Effector memory CD4-positive, alpha-beta T cell (primary cell): ENCODE measurements at places on chromosomes 6 and 20.
A peak's percentile ranks its signal among the peaks of the same experiment; 100 is the strongest.

DNA sequence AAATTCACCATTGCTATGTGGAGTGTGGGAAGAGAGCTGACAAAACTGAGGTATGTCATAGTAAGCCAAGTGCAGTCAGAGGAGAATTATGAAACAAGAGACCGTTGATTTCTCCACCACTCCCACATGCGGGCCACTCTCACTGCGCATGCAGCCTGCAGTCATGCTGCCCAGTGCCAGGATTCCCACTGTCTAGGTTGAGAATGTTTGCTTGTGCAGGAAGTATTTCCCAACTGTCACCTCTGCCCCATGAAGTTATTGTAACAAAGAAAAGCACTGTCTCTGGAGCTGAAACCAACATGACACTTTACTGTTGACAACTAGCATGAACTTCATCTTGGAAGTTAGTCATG, 18.7 kb upstream of the SFT2D1 start:
- DNase-seq: no peak

- no peak for DNase-seq
These were observed 206.0 kb downstream of the CD109 start for GRCh38 chr6:73901986-73902385.

DNA sequence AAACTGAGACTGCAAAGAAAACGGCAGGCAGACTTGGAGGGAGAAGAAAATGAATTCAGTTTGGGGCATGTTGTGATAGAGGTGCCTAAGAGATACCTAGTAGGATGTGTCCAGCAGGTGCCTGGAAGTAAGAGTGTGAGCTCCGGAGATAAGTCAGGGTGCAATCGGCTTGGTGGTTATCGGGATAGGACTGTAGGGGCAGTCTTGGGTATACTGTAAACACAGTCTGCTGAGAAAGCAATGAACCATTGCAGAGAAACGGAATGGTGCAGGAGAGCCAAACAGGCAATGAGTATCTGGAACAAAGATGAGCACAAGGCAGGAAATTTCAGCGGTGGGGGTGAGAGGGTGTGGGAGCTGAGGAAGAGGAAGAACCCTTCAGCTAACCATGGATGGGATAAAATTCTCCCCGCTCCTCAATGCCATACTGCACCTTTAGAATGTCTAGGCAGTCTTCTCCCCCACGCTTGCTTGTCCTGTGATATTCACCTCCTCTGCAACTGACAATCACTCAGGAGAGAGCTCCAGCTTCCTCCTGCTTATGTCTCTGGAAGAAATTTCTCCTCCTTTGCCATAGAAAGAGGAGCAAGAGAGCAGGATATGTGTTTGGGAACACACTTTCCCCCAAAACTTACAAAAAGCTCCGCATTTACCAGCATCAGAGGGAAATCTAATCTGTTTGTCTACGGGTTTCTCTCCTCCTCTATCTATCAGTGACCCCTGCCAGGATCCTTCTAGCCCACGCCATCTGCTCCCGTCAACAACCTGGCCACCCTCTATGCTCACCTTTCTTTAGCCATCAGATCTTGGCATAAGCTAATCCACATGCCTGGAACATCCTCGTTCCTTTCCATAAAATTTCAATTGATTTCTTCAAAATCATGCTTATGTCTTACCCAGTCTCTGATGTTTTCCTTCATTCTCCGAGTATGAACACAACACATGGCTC, 381.7 kb upstream of the JARID2 start:
- no peak for DNase-seq

DNA sequence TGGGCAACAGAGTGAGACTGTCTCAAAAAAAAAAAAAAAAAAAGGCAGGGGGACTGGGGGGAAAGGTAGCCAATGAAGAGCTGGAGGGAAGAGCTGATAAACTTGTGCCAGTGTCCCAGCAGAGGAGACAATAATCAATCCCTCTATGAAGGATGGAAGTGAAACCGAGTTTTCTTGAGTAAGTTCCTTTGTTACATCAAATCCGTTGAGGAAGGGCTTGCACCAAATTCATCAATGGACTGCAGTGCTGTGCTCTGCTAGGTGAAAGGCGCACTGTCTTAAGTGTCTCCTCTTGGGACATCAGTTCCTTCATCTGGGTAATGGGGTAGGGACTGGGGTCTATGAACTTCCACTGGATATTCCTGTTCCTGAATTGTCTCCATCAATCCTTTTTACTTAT, 3.0 kb upstream of the CRIP3 start:
- no peak for DNase-seq

DNA sequence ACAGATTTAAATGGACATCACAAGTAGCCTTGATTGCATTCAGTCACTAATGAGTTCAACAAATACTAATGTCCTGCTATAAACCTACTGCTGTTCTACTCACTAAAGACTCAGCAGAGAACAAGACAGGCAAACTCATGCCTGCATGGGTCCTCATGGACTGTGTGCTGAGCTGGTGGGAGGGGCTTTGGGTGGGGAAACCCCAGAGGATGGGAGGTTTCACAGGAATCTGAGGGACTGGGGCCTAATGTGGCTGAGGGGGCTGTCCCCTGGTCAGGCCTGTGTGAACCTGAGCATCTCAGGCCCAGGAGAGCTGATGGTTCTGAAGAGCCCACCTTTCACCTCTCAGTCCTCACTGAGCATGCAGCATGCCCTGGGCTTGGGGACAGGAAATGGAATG, 1.4 kb downstream of the CST8 start:
- no peak for DNase-seq

GRCh38 chr6:127277878-127278843, 11.5 kb downstream of the RNF146 start:
- DNase-seq: no peak

- DNase-seq: no peak
These were observed 166.5 kb downstream of the GMDS start for GRCh38 chr6:2078888-2079287.

- peak; percentile 47 for DNase-seq
These were observed 113.5 kb upstream of the BTN3A2 start for GRCh38 chr6:26251354-26252076.

DNA sequence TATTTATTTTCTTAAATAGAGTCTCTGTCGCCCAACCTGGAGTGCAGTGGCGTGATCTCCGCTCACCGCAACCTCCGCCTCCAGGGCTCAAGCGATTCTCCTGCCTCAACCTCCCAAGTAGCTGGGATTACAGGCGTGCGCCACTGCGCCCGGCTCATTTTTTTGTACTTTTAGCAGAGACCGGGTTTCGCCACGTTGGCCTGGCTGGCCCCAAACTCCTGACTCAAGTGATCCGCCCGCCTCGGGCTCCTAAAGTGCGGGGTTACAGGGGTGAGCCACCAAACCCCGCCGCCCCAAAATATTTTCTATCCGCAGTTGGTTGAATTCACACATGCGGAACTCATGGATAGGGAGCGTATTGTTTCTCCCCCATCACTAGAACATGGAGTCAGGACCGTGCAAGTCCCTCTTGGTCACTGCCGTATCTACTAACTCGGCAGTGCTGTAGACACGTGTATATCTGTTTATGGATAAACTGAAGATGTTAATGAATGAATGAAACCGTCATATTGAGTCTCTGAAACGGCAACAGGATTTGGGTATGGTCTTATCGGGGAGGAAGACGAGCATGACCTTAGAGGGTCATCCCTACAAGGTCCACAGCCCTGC, 904 bp downstream of the MKKS start:
- no peak for DNase-seq

- DNase-seq: no peak
These were observed 646.3 kb downstream of the UTRN start for GRCh38 chr6:144931172-144932035.

DNA sequence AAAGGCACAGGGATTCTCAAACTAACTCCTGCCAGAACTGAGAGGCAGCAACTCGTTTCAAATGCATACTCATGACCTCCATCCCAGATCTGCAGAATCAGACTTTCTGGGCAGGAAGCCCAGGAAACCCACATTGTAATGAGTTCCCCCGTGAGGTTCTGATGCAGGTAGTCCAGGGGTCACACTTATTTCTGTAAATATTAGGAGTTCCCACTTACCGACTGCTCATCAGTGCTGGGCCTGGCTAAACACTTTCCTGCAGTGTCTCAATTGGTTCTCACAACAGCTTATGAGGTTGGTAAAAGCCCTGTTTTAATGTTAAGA, 11.6 kb downstream of the DUSP15 start:
- DNase-seq: no peak

- DNase-seq: no peak
These were observed 168.8 kb downstream of the EYA2 start for GRCh38 chr20:47063407-47063806.

- peak; percentile 37 for DNase-seq
These were observed 878 bp upstream of the PNRC1 start for GRCh38 chr6:89079511-89080234.

DNA sequence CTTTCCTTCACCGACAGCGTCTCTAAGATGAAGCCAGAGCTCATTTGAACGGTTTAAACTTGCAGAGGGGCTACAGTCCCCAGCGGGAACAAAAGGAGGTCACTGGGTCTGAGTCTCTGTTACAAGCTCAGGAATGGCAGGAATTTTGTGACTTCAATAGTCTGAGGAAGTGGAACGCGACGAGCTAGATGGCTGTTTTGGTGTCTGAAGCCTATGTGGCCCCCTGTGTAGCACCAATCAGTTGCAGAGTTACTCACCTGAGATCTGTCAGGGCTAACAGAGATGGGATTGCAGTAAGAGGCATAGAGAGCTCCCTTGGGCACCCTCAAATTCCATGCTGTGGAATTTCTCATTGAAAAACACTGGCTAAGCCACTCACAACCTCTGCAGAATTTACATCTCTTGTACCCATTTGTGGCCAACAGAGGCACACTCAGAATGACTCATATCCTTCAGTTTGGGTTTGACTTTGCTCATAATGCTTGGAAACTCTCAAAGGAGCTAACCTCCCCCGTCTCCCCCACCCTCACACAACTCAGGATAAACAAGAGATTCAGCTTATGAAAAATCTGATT, 7.1 kb upstream of the TCP11 start:
- no peak for DNase-seq

- DNase-seq: no peak
These were observed 182.5 kb downstream of the EDN1 start for GRCh38 chr6:12472601-12473038.

- DNase-seq: peak; percentile 21
These were observed 70.0 kb downstream of the SNX5 start for GRCh38 chr20:17898548-17898994.

DNA sequence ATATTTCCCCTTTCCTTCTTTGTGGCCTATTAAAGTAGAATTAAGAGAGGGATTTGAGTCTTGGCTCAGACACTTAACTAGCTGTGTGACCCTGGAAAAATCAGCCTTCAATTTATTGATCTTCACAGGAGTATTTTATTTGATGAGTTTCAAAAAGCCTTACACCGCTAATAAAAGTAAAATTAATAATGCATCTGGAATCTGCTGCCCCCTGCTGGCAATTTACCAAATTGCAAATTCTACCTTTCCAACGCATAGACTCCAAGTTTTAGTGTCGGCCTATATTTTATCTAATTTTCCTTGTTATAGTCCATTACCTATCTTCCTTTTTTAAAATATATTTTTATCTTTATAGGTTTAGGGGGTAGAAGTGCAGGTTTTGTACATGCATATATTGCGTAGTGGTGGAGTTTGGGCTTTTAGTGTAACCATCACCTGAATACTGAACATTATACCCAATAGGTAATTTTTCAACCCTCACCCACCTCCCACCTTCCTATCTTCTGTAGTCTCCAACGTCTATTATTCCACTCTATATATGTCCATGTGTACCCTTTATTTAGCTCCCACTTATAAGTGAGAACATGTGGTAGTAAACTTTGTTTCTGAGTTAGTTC, 46.3 kb downstream of the GOPC start:
- DNase-seq: peak; percentile 54

DNA sequence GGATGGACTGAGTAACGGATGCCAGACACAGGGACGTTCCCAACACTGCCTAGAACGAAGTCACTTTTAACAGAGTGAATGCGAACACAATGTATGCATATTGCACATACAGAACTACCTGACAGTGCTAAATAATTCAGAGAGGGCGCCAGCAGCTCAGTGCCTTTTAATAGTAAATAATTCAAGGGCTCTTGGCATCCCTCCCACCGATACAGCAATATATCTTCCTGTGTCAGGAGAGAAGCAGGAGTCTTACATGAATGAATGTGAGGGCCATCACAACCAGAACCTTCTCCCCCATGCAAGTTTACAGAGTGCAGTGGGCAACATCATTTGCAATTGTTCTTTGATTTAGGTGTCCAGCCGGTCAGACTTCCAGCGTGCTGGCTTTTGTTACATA, 88.4 kb upstream of the KCNG1 start:
- no peak for DNase-seq

DNA sequence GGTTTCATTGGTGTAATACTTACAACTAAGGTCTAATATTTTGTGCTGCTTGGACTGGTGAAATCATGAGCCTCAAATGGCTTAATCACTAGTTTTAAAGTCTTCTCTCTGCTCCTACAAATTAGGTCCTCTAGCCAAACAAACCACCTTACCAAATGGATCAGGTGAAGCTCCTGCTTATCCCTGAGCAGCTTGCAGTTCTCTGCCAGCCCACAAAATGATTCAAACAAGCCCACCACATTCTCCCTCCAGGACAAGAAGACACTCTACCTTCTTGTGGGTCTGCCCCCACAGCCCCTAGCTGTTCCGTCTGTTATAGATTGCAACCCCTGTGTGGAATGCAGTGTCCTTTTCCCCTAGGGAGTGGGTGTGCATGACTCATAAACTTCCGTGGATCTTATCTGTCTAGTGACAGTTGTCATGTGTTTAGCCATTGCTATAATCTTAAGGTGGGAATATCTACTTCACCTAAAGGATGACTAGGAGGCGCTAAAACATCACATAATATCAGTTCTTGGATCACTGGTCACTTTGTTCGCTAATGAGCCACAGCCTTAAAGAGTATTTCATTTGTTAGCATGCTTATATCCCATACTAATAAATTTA, 940.5 kb upstream of the MANEA start:
- no peak for DNase-seq

- DNase-seq: no peak
These were observed 68.7 kb downstream of the F13A1 start for GRCh38 chr6:6251555-6252280.

- no peak for DNase-seq
These were observed 53.8 kb downstream of the NCOA6 start for GRCh38 chr20:34771680-34772081.

GRCh38 chr6:36353411-36353915, 16.8 kb upstream of the BNIP5 start:
- DNase-seq: no peak

DNA sequence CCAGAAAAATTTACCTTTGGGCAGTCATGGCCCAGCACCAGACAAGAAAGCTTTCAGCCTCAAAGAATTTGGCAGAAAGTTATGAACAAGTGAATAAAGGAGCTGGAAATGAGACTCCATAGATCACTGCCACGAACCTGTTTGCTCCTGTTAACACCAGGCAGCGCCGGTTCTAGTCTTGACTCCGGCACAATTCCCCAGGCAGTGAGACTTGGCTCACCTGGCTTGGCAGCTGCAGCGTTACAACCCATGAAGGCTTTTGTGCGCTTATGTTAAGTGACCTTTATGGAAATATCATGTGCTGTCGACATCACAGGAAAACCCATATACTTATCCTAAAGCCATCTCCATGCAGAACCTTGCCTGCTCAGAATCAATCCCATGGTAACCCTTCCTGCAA, 22.2 kb upstream of the FOXC1 start:
- no peak for DNase-seq

DNA sequence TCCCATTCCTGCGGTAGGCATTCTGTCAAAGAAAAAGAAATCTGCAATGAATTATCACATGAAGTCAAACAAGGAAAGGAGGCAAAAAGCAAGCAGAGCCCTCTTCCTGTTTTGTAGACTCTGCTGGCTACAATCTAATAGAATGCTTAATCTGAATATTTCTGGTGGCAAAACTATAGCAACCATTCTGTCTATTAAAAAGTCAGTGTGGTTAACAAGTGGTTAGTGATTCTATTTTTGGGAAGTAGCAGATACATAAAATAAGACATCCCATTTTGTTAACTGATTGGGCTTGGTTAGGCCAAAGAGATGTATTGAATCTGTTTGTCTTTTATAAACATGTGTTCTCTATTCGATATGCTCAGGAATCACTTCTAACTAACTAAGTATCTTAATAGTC, 442.3 kb downstream of the CDC5L start:
- no peak for DNase-seq
